ENCODE measurements at places on chromosomes 1 and 21.

GRCh38 chr1:184627007-184627341 lies 127.7 kb downstream of the EDEM3 start:
- no peak for DNase-seq

DNA sequence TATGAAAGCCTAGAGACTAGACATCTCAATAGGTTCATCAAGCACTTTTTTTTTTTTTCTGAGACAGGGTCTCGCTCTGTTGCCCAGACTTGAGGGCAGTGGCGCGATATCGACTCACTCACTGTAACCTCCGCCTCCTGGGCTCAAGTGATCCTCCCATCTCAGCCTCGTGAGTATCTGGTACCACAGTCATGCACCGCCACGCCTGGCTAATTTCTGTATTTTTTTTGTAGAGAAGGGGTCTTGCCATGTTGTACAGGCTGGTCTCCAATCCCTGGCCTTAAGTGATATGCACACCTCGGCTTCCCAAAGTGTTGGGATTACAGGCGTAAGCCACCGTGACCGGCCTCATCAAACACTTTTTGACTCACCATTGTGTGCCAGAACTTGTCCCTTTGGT lies 613 bp upstream of the GPATCH4 start:
- DNase-seq = no peak

DNA sequence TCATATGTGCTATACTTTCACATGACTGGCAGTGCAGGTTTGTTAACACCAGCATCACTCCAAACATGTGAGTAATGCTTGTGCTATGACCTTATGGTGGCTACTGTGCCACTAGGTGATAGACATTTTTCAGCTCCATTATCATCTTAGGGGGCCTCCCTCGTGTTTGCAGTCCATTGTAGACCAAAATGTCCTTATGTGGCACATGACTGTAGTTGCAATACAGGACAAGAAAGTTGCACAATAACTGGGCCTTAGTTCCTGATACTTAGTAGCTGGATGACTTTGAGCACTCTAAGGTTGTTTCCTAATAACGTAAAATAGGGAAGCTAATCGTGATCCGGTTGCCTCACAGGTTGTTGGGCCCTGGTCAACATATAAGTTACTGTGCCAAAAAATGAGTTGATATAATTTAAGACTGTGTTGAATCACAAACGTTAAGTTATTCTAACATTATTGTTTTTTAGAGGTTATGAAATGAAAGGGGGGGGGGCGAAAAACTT lies 511 bp upstream of the SNX27 start:
- DNase-seq = no peak

DNA sequence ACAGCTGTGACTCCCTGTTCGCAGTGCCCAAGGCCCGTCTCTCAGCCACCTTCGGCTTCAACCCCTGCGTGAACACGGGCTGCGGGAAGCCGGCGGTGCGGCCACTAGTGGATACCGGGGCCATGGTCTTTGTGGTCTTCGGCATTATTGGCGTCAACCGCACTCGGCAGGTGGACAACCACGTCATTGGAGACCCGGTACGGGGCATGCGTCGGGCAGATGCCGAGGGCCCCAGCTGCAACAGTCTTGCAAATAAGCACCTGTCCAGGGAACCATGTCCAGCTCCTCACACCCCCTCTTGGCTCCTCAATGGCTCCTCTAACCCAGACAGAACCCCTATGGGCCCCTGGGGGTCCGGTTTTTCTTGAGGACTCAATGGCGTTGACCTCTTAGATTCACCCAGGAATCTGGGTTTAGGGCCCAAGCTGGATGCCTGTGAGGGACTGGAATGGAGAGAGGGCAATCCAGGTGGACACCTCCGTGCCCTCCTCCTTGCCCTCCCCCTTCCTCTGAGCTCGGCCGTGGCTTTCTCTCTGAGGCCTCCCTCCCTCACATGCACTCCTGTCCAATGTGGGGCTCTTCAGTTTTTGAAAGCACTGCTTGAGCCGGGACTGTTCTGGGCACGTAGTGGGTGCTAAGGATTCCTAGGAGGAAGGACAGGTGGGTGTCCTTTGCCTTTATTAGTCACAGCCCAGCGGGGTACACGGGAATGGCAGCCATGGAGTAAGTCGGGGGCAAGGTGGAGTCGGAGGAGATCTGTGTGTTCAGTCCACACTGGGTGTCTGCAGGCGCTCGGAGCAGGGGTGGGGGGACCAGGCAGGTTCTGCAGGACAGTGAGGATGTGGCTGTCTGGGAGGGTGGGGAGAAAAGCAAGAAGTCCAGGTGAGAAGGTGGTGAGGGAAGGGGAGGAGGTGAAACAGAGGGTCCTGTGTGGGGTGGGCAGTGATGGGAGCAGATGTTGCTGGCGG lies 51.1 kb downstream of the DISP3 start:
- DNase-seq = no peak

DNA sequence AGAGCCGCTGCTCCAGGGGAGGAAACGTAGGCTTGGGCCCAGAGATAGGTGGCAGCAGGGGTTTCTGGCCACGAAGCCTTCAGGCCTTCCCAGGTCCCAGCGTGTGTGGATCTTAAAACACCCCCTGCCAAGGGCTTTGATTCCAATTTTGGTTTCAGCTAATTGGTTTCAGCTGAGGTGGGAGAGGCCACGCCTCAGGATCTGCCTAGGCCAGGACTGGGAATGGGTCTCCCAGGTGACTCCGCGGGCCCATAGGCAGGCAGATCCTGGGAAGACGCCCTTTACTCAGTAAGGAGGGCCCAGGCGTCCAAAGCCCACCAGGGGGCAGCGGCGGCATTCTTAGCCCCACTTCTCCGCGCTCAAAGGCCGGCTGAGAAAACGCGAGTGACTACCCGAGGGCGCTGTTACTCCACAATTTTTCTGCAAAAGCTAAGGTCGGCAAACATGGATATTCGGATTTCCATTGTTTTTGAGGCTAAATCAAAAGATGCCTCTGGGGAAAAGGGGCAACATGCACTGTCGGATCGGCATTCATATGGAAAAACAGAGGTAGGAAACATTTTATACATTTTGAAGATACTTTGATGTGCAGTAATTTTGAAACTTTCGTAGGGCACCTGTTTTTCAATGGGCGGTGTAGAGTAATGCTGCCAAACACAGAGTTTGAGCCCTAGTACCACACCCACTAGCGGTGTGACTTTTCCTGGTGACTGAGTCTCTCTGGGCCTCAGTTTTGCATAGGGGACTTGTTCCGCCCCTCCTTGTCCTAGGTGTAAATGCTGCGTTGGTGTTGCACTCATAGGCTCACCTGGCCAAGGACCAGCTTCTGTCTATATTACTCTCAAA lies 31.8 kb upstream of the BCL10 start:
- peak; percentile 47 for DNase-seq

GRCh38 chr1:18951416-18951815 lies 5.1 kb downstream of the IFFO2 start:
- DNase-seq = no peak

DNA sequence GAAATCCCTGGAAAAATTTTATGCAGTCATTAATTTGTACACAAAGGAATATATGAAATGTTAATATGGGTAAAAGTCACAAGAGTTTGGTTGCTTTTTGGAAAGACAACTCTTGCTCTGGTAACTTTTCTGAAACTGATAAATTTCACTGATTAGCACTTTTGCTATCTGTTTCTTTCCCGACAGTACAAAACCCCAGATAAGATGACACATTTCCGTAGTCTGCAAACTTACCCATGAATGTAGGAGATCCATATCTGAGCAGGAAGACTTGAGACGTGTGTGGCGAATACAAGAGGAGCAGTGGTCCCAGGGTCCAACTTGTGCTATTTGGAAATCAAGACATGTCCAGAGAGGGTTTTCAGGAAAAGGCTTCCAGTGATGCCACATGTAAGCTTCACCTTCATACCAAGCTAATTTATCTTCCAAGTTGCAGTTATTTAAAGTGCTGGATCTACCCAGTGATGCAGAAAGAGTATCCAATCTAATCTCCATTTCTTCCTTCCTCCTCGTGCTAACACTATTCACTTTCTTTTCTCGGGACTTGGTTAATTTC lies 35.9 kb upstream of the SAMSN1 start:
- DNase-seq = no peak

DNA sequence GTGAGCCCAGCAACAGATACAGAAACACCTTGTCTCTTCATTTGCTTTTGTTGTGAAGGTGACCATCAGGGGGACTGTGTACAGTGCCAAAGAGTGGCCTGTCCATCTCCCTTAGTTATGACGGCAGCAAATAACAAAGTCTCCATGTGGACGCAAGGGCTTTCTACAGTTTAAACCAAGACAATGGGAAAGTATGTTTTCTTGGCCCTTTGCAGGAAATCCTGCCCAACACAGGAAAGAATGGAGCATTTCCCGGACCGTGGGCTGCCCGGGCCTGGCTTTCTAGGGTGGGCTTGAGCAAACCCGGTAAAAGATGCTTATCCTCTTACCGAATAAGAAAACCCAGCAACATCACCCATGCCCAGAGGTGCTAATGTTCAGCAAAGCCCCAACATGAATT lies 87.3 kb downstream of the ZBTB18 start:
- DNase-seq = no peak
